Transverse colon (tissue), 4 donors: ENCODE measurements at places on chromosomes 3 and 15.
A peak's percentile ranks its signal among the peaks of the same experiment; 100 is the strongest.

- no peak overlapping the region for H3K4me3 ChIP-seq
- no peak for DNase-seq
- H3K36me3 ChIP-seq = no peaks in the 10 kb centered on the region
- H3K27ac ChIP-seq = no peak overlapping the region
- peaks cover 38% of the 10 kb centered on the region for H3K4me1 ChIP-seq
These were observed 15.6 kb downstream of the KBTBD13 start for GRCh38 chr15:65091946-65092770.

DNA sequence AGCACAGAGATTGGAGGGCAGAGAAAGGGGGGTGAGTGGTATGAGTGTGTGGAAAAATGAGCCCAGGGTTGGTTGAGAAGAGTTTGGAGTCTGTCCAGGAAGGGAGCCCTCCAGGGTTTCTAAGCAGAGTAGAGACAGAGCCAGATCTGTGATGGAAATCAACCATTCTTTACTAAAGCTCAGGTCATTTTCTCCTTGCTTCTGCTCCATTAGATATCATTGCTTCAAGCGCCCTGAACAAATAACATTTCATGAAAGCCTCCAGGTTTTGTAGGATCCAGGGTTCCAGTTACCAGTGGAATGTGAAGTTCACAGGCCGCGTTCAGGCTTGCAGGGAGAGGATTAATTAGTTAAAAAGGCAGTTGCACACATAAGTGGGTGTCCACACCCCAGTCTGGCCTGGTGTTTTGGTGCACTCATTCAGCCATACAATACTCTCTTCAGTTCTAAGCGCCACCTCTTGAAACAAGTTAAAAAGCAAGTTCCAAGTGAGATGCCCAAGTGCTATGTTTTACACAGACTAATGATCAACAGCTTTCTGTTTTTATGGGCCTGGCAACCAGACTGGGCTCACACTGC is 16.4 kb upstream of the BOC start:
- no peaks in the 10 kb centered on the region for H3K36me3 ChIP-seq
- no peak for DNase-seq
- H3K27ac ChIP-seq = peak overlapping the region; percentile 55
- H3K4me1 ChIP-seq = peaks cover 9% of the 10 kb centered on the region
- H3K4me3 ChIP-seq = no peak overlapping the region

- no peak overlapping the region for H3K4me3 ChIP-seq
- H3K27me3 ChIP-seq = no peaks in the 10 kb centered on the region
- DNase-seq = no peak
- no peaks in the 10 kb centered on the region for H3K36me3 ChIP-seq
- no peak overlapping the region for H3K27ac ChIP-seq
These were observed 12.1 kb upstream of the PEX5L start for GRCh38 chr3:180048840-180049239.

DNA sequence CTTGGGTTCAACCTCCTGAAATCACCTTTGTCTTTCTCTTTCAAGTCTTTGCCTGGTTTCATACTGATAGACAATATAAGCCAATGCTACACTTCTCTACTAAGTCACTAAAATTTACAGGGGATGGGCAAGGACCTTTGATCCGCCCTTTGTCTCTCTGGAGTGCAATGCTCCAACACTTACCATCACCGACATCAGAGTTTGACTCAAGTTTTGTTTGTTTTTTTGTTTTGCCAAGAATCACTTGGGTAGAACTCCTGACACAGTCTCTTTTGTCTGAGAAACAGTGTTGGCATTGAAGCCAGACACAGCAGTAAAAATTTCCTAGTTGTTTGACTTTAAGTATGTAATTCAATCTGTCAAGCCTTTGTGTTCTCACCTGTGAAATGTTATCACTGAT is 29.3 kb downstream of the NFKBIZ start:
- H3K36me3 ChIP-seq = no peaks in the 10 kb centered on the region
- no peak for DNase-seq
- H3K27me3 ChIP-seq = no peaks in the 10 kb centered on the region
- H3K4me1 ChIP-seq = peaks cover 10% of the 10 kb centered on the region

GRCh38 chr3:113769551-113769950 is 22.7 kb downstream of the ATP6V1A start:
- no peak overlapping the region for H3K4me3 ChIP-seq
- no peaks in the 10 kb centered on the region for H3K36me3 ChIP-seq
- no peaks in the 10 kb centered on the region for H3K27me3 ChIP-seq
- peaks cover 4% of the 10 kb centered on the region for H3K4me1 ChIP-seq

DNA sequence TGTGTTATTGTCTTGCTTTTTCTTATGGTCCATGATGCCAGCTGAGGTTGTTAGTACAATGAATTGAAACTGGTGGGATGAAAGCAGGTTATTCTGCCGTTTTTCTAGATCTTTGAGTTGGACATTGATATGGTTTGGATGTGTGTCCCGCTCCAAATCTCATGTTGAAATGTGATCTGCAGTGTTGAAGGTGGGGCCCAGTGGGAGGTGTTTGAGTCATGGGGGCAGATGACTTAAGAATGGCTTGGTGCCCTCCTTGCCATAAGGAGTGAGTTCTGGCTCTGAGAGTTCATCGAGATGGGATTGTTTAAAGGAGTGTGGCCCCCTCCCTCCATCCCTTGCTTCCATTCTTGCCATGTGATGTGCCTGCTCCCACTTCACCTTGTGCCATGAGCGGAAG is 80.3 kb upstream of the PIAS1 start:
- H3K4me3 ChIP-seq = no peak overlapping the region
- no peaks in the 10 kb centered on the region for H3K27me3 ChIP-seq
- peaks cover 2% of the 10 kb centered on the region for H3K4me1 ChIP-seq
- H3K27ac ChIP-seq = no peak overlapping the region
- no peaks in the 10 kb centered on the region for H3K36me3 ChIP-seq

DNA sequence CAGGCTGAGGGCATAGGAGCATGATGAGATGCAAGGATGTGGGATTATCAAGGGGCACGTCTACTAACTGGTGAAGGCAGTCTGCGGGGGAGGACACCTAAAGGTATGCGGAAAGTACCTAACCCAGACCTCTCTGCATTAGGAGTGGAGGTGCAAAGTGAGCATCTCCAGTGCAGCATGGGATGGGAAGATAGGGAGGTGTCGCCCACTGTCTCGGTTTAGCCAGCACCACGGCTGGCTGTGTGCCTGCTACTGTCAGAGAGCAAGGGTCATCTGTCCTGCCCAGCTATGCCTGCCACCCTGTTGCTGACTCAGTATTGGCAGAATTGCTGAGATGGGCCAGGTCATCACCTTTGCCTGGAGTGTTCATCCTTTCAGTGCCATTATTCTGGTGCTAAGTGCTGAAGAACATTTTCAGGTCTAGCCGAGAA is 40.1 kb downstream of the OXNAD1 start:
- H3K27ac ChIP-seq = no peak overlapping the region
- no peaks in the 10 kb centered on the region for H3K4me1 ChIP-seq
- H3K27me3 ChIP-seq = no peaks in the 10 kb centered on the region
- DNase-seq = no peak

- H3K27ac ChIP-seq = no peak overlapping the region
- no peaks in the 10 kb centered on the region for H3K4me1 ChIP-seq
- H3K4me3 ChIP-seq = no peak overlapping the region
- H3K27me3 ChIP-seq = no peaks in the 10 kb centered on the region
- H3K36me3 ChIP-seq = no peaks in the 10 kb centered on the region
These were observed 497.9 kb downstream of the IGSF11 start for GRCh38 chr3:118536764-118537163.
